Small intestine (tissue), 16 donors: ENCODE measurements at places on chromosomes 5 and 9.
A peak's percentile ranks its signal among the peaks of the same experiment; 100 is the strongest.

DNA sequence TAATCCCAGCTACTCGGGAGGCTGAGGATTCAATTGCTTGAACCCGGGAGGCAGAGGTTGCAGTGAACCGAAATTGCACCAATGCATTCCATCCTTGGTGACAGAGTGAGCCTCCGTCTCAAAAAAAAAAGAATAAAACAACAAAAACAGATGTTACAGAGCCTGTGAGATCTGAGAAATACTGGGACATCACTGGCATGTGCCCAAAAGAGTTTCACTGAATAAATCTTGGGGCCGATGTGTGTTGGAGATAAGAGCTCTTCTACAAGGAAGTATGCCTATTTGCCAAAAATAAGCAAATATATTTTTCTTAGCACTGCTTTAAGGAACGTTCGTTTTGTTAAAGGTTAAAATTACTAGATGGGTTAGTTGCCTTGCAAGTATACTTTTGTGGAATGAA is 55.1 kb downstream of the KIAA1958 start:
- DNase-seq, result no peak

- no peak for DNase-seq
These were observed 66.6 kb upstream of the CTNNA1 start for GRCh38 chr5:138686668-138687067.

DNA sequence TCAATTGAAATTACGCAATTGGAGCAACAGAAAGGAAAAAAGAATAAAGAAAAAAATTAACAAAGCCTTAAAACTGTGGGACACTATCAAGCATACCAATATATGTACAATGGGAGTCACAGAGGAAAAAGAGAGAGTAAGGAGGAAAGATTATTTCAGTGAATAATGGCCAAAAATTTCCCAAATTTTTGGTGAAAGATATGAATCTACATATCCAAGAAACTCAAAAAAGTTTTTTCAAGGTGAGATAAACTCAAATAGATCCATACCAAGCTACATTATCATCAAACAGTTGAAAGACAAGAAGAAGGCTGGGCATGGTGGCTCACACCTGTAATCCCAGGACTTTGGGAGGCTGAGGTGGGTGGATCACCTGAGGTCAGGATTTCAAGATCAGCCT is 8.8 kb upstream of the BRD3 start:
- no peak for DNase-seq

GRCh38 chr5:45288746-45289145 is 407.4 kb downstream of the HCN1 start:
- no peak for DNase-seq

- peak; percentile 96 for DNase-seq
These were observed 87.1 kb downstream of the PDE6A start for GRCh38 chr5:149857499-149857898.

GRCh38 chr5:173180331-173180730 is 36.0 kb downstream of the BNIP1 start:
- DNase-seq, result no peak

GRCh38 chr5:75364571-75365280 is 27.7 kb downstream of the HMGCR start:
- no peak for DNase-seq

DNA sequence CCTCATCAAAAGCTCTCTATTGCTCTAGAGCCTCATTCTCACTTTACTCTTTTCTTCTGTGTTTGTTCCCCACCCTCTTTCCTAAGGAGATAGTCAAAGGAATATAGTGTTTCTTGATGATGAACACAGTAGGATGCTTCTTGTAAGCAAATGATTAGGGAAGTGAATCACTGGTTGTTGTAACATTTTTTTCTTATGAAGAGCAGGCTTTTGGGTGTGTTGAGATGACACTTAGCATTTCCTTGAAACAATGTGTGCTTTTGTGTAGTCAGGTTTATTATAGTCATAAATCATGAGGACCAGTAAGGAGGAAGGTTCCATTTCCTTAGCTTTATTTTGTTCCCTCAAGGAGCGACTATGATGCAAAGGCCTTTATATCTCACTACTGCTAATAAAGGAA is 1991.3 kb upstream of the C9orf72 start:
- no peak for DNase-seq

DNA sequence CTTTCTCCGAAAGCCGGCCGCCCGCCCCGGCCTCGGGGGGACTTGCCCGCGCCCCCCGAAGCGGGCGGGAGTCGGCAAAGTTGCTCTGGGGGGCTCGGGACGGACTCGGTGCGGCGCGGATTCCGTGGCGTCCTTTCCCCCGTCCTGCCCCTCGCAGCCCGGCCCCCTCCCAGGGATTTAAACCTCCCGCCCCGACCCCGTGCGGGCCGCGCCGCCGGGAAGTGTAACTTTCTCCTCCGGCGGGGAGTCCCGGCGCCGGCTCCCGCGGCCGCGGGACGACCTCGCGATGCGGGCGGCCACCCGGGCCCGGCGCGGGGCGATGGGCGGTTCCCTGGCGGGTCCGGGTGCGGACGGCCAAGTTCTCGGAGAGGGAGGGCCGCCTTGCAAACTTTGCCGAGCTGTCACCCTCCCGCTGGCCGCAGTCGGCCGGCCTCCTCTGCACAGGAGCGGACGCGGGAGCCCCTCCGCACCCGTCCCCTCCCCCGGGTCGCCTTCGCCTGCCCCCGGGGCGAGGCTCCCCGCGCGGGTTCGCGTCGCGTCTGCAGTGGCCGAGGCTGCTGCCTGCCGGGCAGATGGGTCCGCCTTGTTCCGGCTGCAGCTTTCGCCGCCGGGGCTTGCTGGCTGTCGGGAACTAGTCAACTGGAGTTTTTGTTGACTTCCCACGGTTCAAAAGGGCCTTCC is 732 bp downstream of the PBX3 start:
- DNase-seq, result peak; percentile 32

GRCh38 chr9:74609671-74610405 is 112.7 kb downstream of the RORB start:
- no peak for DNase-seq

DNA sequence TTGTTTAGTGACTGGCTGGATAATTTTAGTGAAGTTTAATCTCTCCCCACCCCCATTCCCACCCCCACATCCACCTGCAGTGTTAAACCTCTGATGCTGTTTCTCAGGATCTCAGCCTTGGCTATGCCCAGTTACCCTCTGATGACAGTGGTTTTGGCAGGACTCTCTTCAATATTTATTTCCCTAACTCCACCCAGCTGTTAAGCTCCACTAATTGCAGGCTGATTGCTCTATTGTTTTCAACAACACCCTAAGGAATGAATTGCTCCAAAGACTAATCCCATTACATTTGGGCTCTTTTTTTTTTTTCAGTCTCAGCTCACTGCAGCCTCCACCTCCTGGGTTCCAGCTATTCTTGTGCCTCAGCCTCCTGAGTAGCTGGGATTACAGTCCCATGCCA is 46.3 kb downstream of the PHAX start:
- peak; percentile 24 for DNase-seq

GRCh38 chr9:121286973-121287741 is 19.2 kb downstream of the GSN start:
- peak; percentile 96 for DNase-seq

GRCh38 chr9:127293328-127293727 is 28.8 kb downstream of the GARNL3 start:
- no peak for DNase-seq

DNA sequence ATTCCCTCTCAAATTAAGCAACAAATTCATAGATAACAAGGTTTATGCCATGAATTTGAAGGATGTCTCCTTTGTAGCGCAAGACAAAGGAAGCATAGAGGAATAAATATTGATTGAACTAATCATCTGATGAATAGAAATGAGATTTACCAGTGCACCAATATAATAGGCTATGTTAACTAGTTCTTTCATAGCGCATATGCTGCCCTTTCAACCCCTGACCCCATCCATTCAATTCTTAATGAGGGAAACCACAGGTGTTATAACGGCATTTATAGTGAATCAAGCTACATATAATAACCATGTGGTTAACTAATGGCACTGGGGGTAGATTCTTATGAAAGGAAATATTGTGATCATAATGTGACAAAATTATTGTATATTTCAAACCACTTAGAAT is 6.5 kb downstream of the RORB start:
- no peak for DNase-seq

DNA sequence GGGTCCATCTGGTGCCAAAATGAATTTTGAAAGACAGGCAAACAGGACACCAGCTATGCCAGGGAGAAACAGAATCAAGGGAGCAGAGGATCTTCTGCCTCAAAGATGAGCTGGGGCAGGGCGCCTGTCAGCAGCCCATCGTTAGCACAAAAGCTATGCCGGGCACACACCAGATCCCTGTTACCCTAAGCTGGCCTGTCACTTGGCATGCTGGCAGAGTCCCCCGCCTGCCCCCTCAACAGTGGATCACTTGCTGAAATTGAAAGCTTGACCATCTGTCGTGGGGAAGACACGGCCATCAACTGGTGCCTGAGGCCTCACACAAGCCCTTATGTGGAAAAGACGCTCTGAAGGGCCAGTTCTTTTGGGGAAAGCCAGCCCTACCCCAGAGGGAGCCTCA is 256.4 kb downstream of the EBF1 start:
- DNase-seq, result no peak

DNA sequence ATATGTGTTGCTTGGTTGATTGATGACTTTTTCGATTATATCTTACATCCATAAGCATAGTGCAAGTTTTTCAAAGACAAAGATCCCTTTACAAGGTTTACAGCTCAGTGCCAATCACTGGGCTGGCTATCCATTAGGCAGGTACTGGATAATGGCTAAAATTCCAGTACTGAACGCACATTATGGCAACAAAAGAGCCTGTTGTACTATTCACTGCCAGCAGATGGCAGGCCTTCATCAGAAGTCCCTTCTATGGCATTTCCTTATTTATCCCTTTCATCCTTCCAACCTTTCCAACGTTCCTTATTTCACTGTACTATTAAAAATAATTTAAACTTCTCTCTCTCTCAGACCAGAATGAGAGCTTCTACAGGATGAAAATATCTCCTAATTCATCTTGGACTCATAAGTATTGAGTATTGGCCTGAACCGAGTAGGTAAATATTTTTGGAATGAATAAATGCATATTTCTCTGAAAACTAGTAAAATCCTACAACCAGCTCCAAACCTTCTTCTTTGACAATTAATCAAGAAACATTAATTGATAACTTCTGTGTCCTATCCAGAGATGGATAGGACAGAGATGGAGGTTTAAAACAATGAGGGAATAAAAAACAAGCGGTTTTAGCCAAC is 6.7 kb upstream of the WNT8A start:
- DNase-seq, result peak; percentile 69

- DNase-seq, result no peak
These were observed 53.2 kb downstream of the TMOD1 start for GRCh38 chr9:97554566-97555075.

- no peak for DNase-seq
These were observed 42.9 kb downstream of the DAPK1 start for GRCh38 chr9:87540444-87541105.

DNA sequence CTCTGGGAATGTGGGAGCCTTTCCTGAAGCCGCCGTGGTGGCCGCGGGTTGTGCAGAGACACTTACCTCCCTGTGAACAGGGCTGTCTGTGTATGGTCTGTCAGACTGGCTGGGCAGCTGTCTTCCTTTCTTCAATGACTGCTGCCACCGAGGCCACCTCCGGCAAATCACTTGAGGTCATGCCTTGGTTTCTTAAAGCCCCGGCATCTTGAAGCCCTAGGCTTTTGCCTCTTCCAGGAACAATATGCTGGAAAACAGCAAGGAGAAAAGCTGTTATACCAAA is 79.5 kb upstream of the ZSWIM6 start:
- no peak for DNase-seq
